ENCODE measurements at places on chromosomes 16 and 17.

DNA sequence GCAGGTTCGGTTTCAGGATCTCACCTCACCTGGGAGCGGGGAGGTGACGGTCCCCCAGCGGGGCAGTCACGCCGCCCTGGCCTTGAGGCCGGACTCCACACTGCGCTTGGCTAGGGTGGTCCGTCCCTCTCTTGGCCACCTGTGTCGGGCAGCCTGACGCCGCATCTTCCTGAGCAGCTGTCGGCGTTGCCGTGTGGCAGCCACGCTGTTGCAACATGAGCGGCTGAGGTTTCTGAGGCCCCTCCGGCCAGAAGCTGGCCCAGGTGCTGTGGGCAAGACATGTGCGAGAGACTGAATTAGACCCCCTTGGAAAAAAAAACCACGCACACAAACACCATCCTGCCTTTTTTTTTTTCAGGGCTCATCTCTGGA lies 49.2 kb downstream of the IRF8 start:
- no peak for DNase-seq

DNA sequence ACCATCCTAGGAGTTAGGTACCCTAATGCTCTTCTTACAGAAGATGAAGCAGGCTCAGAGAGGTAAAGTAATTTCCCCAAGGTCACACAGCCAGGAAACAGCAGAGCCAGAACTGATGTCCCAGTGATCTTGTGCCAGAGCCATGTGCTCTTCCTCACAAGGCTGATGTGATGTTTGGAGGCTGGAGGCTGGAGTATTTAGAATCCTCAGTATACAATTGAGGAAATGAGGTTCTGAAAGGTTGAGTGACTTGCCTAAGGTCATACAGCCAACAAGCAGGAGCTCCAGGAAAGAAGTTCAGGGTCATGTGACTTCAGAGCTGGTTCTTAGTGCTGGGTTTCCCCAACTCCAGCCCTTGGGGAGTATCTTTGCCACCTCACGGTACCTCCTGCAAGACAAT lies 18.5 kb downstream of the ITPRIPL2 start:
- DNase-seq: no peak

DNA sequence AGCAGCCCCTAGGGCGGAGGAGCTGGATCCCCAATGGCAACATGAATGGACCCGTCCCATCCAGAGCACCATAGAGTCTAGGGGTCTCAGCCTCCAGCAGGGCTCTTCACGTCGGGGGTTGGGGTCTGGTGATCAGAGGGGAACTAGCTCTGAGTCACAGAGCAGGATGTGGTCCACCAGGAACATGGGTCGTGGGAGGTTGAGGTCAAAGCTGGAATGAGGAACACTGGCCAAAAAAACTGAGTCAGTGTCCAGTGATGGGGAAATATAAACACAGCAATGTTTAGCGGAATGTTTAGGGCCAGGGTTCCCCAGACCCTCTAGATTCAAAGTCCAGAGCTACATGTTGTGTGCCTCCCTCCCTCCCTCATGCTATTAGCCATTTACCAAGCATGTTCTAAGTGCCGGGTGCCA lies 79.1 kb upstream of the C16orf82 start:
- DNase-seq: no peak

GRCh38 chr16:2614761-2615191 lies 67.5 kb upstream of the KCTD5 start:
- DNase-seq: no peak

All from activated T-cell treated with anti-CD3 and anti-CD28 coated beads for 1 hour (primary cell).